ENCODE measurements at places on chromosomes 2 and 18. TPM values are rescaled to one million over a fixed set of nuclear protein-coding genes. Genes with fewer than 3 reads are reported as not detected.

The NPHP1 gene
- 8.1 TPM for total RNA-seq

The XRCC5 gene
- 585 TPM for total RNA-seq

The SGO2 gene
- 46.4 TPM for total RNA-seq

The ENOSF1 gene
- 29.7 TPM for total RNA-seq

The RAB17 gene
- total RNA-seq = not detected

The SLC30A3 gene
- 0.56 TPM for total RNA-seq

The KHK gene
- 3.3 TPM for total RNA-seq

The KIAA2012 gene
- total RNA-seq = not detected

The IL1RL2 gene
- total RNA-seq = not detected

The RNU2-63P gene
- total RNA-seq = not detected

The REG3G gene
- total RNA-seq = not detected

The CERKL gene
- total RNA-seq = 0.25 TPM

The PPP1R1C gene
- 9.3 TPM for total RNA-seq

The YPEL5 gene
- 36.1 TPM for total RNA-seq

The PUS10 gene
- total RNA-seq = 10.4 TPM

The SERPINB7 gene
- not detected for total RNA-seq

The STARD6 gene
- total RNA-seq = not detected

The MC4R gene
- 0.15 TPM for total RNA-seq

The CPLX4 gene
- 0.12 TPM for total RNA-seq

The FBXO11 gene
- total RNA-seq = 49.5 TPM

The LRRTM1 gene
- total RNA-seq = not detected

The POTEJ gene
- 0.21 TPM for total RNA-seq

The PDE1A gene
- total RNA-seq = 0.06 TPM

The UGT1A6 gene
- not detected for total RNA-seq

The HOXD8 gene
- not detected for total RNA-seq

The CCBE1 gene
- total RNA-seq = 2.9 TPM

The CDCA7 gene
- 31.4 TPM for total RNA-seq

The FEV gene
- total RNA-seq = not detected

The ARMC9 gene
- 45.8 TPM for total RNA-seq

The MEP1B gene
- not detected for total RNA-seq

The SLC5A7 gene
- total RNA-seq = 0.04 TPM

The SPEG gene
- 18.4 TPM for total RNA-seq

Data from neural progenitor cell (in vitro differentiated cells).